ENCODE measurements at places on chromosomes 5 and 9.

- DNase-seq: no peak
Measured at GRCh38 chr5:60330236-60330635, 369.7 kb downstream of the DEPDC1B start.

- DNase-seq: no peak
Measured at GRCh38 chr5:135546912-135547311, 11.1 kb upstream of the NEUROG1 start.

GRCh38 chr5:167819406-167819805, 472.0 kb upstream of the WWC1 start:
- DNase-seq: no peak

DNA sequence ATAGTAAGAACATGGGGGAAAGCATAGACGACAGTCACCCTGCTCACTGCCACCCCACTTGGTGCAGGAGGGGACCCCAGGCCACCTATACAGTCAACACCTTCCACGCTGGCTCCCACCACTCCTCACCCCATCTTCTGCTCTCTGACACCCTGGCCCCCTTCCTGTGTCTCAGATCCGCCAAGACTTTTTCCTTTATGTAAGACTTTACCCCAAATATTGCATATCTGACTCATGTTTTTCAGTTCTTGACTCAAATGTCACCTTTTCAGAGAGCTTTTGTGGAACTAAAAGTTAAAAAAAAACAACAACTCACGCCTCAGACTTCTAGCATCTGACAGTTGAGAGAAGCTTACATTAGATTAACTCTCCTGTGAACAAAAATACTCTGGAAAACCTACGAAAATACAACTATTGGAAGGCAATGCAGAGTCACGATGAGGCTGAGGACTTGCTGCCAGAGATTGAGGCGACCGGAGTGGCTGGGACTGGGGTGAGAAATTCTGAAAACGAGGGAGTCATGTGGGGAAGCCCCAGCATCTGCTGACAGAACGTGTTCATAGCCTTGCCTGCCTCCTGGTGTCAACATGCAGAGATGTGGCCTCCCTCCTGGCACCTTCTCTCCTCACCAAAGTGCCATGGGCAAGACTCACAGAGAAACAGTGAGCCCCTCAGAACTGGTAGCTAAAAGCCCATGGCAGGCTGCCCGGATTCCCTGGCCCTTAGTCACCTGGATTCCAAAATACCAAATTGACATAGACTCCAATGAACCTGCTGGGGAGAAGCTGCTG, 22.4 kb upstream of the FCN2 start:
- peak; percentile 26 for DNase-seq

DNA sequence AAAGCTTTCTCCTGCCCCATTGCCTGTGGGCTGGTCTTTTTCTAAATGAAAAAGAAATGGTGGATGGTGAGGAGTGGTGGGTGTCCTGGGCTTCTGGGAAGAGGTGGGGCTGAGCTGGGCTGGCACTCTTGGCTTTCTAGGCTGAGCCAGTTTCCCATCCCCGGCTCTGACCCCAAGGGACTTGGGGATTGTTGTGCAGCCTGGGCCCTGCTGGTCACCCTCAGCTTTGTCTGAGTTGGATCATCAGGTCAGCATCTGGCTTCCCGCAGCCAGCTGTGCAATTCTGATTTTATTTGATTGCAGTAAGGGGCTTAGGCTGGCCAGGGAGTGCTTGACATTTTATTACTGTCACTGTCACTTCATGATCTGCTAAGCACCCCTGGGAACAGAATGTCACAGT, 25.3 kb downstream of the GLRA1 start:
- no peak for DNase-seq
